Left renal pelvis (tissue), 4 donors: ENCODE measurements at places on chromosomes 12 and 14.
A peak's percentile ranks its signal among the peaks of the same experiment; 100 is the strongest.

- no peak for DNase-seq
Observed at GRCh38 chr12:93200291-93200917, 177.3 kb upstream of the NUDT4 start.

DNA sequence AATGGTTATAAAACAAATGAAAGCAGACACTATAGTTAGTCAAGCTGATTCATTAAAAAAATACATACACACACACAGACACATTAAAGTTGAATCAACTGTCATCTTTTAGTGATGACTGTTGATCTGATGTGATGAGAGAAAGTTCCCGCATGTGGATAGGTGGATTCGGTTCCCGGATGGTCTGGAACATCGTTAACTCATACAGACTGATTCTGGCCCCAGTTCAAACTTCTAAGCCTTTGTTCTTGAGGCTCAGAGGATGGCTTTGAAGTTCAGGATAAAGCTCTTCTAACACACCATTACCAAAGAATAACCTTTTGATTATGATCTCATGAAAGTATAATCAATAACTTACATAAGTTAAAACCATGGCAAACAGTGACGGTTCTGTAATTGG is 27.5 kb downstream of the WIF1 start:
- no peak for DNase-seq

GRCh38 chr14:68789821-68790643 is 2.8 kb downstream of the ZFP36L1 start:
- DNase-seq: no peak

DNA sequence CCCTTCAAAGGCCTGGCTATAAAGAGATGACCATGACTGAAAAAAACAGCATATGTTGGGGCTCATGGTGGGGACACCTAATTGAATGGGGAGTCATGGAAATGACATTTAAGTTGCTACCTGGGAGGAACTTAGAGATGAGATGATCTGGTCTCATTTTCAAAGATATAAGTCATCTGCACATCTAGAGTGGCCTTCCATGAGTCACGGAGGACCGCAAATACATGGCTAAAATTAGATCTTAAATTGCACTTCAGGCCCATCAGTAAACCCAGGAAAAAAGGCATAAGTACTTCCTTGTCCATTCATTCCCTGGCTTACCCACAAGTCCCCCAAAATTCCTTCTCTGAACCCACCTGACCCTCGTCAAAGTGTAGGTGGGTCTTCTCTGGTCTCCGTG is 53.4 kb downstream of the SPTB start:
- no peak for DNase-seq

DNA sequence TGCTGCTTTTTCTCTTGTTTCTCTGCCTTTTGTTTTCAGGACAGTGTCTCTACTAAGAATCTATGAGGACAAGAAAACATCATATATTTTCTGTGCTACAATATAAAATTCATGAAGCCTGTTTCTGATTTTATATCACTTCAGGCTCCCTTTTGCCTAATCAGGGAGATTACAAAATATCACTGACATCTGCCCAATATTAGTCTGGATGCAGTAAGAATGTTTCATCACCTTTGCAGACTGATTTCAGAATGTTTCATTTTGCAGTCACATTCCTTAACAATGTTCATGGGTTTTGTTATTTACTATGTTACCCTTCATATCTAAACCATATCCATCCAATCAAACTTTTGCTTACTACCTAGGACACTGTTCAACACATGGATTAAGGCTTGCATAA is 491 bp upstream of the CLEC6A start:
- no peak for DNase-seq

DNA sequence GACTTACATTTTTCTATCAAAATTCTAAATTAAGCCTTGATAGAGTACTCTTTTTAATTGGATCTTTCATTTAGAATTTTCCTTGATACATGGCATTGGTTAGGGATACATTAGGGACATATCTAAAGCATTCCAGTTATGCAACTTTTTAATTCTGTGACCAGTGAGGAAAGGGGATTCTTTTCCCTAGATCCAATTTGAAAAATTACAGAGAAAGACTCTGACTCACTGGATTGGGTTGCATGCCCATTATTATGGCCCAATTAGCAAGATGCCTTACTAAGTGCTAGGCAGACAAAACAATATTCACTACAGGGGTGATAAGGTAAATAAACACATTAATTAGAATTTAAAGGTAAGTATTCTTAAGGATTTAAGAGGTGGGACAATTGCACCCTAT is 5.2 kb upstream of the RAD52 start:
- no peak for DNase-seq

- DNase-seq: no peak
Observed at GRCh38 chr12:118061873-118062843, 1.2 kb upstream of the WSB2 start.

- DNase-seq: no peak
Observed at GRCh38 chr14:24069411-24069735, 2.0 kb upstream of the CPNE6 start.

- no peak for DNase-seq
Observed at GRCh38 chr14:90375934-90376333, 20.9 kb upstream of the CALM1 start.

- no peak for DNase-seq
Observed at GRCh38 chr12:25264114-25264513, 13.4 kb upstream of the KRAS start.

GRCh38 chr12:1080520-1081223 is 89.6 kb downstream of the ERC1 start:
- no peak for DNase-seq

- DNase-seq: no peak
Observed at GRCh38 chr12:62676521-62677307, 210.1 kb downstream of the MON2 start.

GRCh38 chr12:29572938-29573337 is 75.5 kb upstream of the OVCH1 start:
- no peak for DNase-seq

GRCh38 chr14:56118611-56119181 is 485 bp downstream of the PELI2 start:
- peak; percentile 14 for DNase-seq

- no peak for DNase-seq
Observed at GRCh38 chr14:55381561-55381960, 30.1 kb downstream of the ATG14 start.

DNA sequence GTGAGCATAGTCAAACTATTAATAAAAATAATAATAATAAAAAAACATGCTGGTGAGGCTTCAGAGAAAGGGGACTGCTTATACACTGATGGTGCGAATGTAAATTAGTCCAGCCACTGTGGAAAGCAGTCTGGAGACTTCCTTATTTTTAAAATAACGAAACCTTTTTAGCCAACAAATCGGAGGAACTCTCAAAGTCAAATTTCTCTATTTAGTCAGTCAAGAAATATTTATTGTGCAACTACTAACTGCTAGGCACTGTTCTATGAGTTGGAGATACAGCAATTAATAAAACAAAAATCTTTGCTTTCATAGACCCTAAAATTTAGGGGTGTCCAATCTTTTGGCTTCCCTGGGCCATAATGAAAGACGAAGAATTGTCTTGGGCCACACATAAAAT is 10.8 kb downstream of the TAOK3 start:
- no peak for DNase-seq

GRCh38 chr14:35231207-35231760 is 60.9 kb upstream of the PSMA6 start:
- DNase-seq: no peak

DNA sequence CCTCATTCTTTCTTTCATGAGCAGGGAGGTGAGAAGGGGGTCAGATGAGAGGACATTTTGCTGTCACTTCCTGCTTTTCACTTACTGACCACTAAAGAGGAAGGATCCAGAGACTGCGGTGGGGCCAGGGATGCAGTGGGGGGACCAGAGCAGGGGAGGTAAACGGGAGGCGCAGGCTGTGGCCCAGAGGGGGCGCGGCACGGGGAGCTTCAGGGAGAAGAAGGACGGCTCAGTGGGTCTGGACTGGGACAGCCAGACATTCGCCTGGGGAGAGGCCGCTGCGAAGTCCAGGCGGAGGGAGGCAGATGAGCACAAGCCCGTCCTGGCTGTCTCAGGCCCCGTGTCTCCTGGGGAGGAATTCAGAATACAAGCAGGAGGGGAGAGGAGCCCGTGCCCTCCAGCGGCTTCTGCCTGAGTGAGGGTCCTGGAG is 41.2 kb downstream of the SLC6A12 start:
- no peak for DNase-seq

DNA sequence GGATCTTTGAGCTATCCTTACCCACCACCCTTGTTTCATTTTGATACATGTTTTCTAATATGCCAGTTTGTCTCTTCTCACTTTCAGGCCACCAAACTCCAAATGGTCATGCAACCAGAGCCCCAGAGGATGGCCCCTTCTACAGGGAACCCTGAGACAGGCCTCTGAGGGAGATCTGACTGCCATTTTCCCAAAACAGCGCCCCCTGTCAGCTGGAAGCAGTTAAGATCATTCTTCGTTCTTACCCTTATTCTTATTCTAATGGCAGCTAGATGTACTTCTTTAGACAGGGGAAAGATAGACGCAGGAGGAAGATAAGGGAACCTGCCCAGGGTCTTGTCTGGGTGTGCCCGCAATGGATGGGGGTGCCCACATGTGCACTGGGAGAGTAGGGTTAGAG is 38.4 kb downstream of the C12orf56 start:
- no peak for DNase-seq

GRCh38 chr14:70808416-70809224 is 693 bp downstream of the MAP3K9 start:
- DNase-seq: no peak

GRCh38 chr12:67968321-67968720 is 20.9 kb upstream of the IFNG-AS1 start:
- DNase-seq: no peak

- DNase-seq: no peak
Observed at GRCh38 chr12:13976028-13976584, 5.3 kb downstream of the GRIN2B start.

DNA sequence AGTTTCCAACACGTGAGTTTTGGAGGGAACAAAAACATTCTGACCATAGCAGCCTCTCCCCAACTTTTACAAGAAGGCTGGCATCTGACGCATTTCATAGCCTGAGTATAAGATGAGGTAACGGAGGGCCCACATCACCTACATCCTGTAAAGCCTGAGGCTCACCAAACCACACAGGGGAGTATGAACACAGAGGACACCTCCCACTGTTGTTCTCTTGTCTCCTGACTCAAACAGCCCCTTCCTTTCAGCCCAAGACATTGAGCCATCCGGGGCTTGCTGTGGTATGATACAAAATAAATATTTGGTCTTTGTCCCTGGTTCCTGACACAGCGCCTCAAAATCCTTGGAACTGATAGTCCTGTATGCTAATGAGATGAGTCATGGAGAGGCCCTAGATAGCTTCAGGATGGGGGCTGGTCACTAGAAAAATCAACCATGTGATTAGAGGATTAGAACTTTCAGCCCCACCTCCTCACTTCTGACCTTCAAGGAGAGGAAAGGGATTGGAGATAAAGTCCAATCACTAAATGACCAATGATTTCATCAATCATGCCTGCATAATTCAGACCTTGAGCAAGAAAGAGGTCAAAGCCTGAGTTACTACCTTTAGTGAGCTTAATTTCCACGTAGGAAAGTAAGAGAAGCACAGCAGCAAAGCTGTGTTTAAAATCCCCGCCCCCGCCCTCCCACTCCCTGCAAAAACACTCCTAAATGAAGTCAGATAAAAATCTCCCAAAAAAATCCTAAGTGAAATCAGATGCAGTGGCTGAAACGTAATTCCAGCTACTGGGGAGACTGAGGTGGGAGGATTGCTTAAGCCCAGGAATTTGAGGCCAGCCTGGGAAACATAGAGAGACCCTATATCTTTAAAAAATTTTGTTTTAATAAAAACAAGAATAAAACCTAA is 236.4 kb downstream of the PCNX1 start:
- no peak for DNase-seq

GRCh38 chr12:89166121-89166520 is 186.2 kb downstream of the DUSP6 start:
- DNase-seq: no peak

DNA sequence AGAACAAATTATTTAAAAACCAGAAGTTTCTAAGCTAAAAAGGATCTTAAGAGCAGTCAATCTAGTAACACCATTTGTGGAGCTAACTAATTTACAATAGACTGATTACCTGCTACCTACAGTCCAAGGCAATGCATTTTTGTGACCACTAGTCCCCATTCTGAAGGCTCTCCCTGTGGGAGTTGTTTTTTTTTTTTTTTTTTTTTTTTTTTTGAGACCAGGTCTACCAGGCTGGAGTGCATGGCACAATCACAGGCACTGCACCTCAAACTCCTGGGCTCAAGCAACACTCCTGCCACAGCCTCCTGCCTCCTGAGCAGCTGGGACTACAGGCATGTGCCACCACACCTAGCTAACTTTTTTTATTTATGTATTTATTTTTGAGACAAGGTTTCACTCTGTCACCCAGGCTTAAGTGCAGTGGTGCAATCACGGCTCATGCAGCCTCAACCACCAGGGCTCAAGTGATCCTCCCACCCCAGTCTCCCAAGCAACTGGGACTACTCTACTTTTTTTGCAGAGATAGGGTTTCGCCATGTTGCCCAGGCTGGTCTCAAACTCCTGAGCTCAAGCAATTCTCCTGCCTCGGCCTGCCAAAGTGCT is 3.9 kb downstream of the GNPTAB start:
- no peak for DNase-seq

DNA sequence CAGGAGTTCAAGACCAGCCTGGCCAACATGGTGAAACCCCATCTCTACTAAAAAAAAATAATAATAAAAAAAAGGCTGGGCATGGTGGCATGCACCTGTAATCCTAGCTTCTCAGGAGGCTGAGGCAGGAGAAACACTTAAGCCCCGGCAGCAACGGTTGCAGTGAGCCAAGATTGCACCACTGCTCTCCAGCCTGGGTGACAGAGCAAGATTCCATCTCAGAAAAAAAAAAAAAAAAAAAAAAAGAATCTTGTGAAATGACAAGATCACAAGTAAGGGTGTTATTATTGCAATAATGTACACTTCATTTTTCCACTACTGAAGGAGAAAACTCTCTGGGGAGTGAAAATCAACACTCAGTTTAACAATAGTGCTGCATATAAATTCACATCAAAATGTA is 8.8 kb upstream of the PTGR2 start:
- DNase-seq: no peak

- DNase-seq: no peak
Observed at GRCh38 chr14:73502017-73502619, 11.4 kb downstream of the RIOX1 start.

GRCh38 chr12:120224304-120225199 is 23.6 kb upstream of the RPLP0 start:
- DNase-seq: no peak

DNA sequence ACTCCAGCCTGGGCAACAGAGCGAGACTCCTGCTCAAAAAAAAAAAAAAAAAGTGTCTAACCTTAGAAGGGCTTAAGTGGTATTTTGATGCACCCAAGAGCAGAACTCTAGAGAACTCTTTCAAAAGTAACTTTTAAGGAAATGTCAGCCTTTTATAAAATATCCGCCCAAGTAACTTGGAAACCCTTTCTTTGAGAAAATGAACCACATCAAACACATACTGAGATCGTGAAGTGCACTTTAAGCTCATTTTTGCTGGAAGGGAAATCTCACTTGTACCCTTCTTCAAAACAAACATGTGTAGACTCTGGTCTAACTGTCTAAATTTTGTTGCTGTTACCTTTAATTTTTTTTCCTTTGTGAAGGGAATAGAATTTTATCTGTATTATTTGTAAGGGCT is 5.5 kb downstream of the C12orf56 start:
- DNase-seq: no peak
